PC-3 (cell line): ENCODE measurements at places on chromosomes 6 and 20. TPM values are rescaled to one million over a fixed set of nuclear protein-coding genes. Genes with fewer than 3 reads are reported as not detected.

DNA sequence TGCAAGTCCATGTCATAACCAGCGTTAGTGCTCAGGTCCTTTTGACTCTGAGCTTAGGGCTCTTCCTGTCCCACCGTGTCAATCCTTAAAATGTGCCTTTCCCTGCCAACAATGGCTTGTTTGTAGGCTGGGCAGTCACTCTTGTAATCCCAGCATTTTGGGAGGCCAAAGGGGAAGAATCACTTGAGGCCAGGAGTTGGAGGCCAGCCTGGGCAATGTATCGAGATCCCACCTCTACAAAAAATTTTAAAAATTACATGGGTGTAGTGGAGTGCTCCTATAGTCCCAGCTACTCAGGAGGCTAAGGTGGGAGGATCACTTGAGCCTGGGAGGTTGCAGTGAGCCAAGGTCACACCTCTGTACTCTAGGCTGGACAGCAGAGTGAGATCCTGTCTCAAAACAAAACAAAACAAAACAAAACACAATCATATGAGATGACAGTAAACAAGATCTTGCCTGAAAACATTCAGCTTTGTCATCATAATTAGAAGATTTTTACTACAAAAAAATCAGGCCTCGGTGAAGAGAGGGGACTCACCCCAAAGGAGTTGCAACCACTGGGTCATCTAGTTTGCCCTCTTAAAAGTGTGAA, 52.5 kb upstream of the SLC32A1 start:
- no peak for DNase-seq

GRCh38 chr20:49147296-49147695, 40.8 kb downstream of the STAU1 start:
- DNase-seq, result no peak

DNA sequence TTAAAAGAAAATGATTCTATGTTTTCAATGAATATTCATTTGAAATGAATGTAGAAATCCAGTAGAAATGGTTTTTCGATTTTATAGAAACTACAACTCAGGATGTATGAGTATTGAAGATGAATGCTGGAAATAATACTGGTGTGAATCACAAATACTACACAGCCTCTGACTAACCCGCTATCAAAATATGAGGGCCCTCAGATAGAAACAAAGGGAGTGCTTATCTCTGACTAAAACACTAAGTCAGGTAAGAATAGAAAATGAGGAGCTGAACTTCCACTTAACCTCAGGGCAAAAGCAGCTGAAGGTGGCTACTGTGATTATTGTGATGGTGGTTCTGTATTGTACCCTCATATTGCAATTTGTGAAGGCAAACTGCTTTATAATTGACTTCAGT, 220.9 kb upstream of the RNF217 start:
- no peak for DNase-seq

DNA sequence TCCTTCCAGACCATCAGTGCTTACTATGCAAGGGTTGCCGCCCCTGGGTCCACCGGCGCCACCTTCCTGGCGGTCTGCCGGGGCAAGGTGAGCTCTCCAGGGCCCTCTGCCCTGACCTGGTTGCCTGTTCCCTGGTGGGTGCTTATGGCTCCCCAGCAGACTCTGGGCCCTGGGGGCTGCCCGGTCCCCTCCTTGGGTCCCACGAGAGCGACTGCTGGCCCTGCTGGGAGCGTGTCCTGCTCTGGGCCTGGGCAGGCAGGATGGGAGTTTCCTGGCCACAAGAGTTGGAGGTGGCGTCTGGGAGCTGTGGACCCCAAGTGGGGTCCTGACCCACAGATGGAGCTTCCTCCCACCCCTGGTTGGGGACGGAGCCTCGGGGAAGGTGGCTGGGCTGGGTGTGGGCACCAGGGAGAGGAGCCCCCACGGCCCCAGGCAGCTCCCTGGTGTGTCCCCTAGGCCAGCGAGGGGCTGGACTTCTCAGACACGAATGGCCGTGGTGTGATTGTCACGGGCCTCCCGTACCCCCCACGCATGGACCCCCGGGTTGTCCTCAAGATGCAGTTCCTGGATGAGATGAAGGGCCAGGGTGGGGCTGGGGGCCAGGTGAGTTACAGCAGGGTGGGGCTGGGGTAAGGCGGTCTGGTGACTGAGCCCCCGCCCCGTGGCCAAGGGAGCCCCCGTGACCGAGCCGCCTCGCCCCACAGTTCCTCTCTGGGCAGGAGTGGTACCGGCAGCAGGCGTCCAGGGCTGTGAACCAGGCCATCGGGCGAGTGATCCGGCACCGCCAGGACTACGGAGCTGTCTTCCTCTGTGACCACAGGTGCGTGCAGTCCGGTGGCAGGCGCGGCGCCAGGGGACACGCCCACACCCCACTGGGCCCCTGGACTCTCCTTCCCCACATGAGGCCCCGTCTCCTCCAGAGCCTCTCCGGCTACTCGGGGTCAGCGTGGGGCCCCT, 7.1 kb upstream of the TNFRSF6B start:
- DNase-seq, result no peak

Gene ENPP1
- total RNA-seq, result 4.4 and 5.1 TPM in 2 replicates

DNA sequence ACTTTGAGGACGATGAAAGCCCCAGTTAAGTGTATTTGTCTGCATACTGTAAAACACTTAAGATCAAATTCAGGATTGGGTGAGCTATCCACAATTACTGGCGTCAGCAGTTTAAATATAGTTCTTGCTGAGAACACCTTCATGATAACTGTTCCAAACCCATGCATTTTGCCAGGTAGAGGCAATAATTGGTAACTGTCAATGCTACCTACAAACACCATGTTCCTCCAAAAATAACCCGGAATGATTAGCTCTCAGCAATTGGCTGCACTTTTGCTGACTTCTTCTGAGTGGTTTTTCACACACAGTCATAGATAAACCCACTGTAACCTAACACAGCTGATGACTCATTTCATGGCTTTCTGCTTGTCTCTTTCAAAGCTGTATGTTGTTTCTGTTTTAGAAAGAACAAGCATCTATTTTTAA, 1358.6 kb upstream of the GJE1 start:
- DNase-seq, result peak; percentile 64

DNA sequence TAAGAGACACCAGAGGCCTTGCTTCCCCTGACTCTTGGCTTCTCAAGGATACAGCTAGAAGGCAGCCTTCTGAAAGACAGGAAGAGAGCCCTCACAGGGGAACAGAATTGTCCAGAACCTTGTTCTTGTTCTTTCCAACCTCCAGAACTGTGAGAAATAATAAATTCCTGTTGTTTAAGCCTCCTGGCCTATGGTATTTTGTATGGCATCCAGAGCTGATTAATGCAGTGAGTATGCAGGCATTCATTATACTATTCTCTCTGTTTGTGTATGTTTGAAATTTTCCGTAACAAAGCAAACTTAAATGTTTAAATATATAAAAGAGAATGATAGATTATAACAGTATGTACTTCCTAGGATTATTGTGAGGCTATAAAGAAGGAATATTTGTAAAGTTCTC, 903.4 kb upstream of the FLRT3 start:
- no peak for DNase-seq

DNA sequence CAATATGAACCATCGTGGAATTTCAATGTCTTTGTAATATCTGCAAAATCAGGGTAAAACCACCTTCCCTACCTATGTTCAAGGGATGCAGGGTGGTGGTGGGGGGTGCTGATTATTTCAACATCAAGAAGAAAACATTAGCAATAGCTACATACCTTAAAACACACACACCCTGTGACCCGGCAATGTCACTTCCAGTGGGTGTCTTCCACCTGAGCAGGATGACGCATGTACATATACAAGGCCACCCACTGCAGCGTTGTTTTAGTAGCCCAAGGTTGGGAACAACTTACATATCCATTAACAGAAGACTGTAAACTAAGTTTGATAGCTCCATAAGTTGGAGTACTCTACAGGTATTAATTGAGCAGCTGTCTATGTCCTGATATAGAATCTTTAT, 62.6 kb upstream of the SIRPG start:
- peak; percentile 89 for DNase-seq

DNA sequence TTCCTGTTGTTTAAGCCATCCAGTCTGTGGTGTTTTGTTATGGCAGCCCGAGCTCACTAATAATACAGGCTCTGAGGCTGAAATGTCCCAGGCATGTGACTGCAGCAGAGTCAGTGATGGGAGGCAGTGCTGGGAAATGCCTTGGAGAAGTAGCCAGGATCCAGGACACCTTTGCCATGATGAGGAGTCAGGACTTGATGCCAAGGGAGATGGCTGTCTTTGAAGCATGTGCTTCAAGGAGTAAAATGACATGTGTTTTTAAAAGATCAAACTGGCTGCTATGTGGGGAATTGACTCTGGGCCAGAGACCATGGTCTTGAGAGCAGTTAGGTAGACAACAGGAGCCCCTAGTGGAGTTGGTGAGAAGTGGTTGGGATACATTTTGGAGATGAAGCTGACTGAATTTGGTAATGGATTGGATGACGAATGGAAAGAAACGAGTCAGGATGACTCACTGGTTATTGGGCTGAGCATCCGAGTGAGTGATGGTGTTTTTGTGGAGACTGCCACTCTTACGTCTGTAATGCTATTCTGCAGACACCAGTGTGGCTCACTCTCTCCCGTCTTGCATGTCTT, 322.2 kb downstream of the PLCB1 start:
- peak; percentile 81 for DNase-seq

DNA sequence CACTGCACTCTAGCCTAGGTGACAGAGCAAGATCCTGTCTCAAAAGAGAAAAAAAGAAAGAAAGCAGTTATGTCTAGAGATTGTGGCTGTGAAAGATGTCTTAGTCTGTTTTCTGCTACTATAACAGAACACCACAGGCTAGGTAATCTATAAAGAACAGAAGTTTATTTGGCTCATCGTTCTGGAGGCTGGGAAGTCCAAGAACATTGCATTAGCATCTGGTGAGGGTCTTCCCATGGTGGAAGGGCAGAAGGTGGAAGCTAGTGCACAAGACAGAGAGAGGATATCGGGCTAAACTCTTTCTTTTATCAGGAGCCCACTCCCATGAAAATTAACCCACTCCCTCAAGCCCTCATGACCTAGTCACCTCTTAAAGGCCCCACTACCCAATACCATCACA, 16.2 kb upstream of the RALY start:
- DNase-seq, result no peak

Gene SPDEF
- 190 and 205 TPM in 2 replicates for total RNA-seq

DNA sequence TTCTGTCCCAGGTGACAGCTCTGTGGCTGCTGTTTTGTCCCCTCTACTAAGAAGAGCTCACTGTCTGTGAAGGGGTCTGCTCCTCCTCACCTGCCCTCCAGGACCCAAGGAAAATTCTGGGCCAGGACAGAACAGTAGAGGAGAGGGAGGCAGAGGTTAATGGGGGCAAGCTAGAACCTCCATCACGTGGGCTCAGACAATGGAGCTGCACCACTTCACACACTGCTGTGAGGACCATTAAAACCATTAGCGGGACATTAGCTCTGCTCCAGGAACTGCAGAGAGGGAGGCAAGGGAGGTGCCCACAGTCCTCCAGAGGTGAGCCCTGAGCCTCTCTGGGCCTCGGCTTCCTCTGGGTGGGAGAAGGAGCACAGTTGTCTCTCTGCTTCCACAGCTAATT, 78.4 kb downstream of the NOL4L start:
- no peak for DNase-seq
